ENCODE measurements at places on chromosomes 6 and 20.

DNA sequence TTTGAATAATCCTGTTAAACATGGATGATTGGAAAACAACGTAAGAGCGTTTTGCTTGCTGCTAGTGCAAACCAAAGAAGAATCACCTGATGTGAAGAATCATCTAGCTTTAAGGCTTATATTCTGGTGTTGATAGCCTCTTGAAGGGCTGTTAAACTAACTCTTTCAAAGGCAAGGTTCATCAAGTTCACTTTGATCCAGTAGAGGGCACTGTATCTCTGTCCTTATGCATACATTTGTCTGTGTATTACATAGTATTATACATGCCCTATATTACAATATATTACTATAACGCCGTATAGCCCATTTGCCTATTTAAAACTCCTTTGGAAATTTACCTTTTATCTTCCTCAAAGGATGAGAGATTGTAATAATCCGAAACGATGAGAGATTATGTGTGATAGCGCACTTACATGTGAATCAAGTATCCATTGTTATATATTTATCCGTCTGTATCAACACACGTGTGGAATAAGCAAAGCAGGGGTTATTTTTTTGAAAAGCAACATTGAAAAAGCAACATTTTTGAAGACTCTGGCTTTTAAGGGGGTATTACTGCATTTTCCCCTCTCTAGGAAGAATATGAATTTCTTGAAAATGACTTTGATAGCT is 50.8 kb upstream of the NRN1 start:
- no peak for DNase-seq

- DNase-seq = no peak
Observed at GRCh38 chr6:45116714-45117410, 211.3 kb upstream of the RUNX2 start.

GRCh38 chr6:152273002-152273401 is 364.2 kb downstream of the SYNE1 start:
- no peak for DNase-seq

- no peak for DNase-seq
Observed at GRCh38 chr6:14705841-14706377, 540.0 kb upstream of the JARID2 start.

DNA sequence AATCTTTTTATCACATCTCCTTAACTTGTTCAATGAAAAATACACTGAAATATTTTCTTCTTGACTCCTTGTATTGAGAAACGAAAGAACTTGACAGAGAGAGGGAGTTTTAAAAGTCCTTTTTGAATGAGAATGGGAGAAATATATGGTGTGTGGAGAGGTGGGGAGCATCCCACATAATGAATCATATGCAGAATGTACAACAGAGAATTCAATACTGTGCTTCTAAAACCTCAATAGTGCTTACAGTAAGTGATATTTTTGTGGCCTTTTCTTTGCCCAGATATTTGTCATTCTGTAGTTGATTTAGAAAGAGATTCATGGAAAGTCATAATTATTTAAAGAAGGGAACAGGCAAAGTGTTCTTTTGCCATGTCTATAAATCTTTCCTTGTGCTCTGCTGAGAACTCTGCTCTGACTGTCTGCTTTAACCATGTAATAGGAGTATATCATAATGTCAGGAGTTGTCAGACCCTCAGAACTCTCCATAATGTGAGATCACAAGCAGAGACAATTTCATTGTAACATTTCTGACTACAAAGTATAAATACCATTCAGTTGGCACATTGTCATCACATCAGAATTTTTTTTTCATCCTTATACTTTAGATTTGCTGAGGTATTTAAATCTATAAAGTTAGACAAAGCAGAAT is 32.8 kb upstream of the HS3ST5 start:
- DNase-seq = no peak

- no peak for DNase-seq
Observed at GRCh38 chr20:3115190-3116107, 30.9 kb upstream of the AVP start.
